ENCODE measurements at places on chromosomes 2 and 18. TPM values are rescaled to one million over a fixed set of nuclear protein-coding genes. Genes with fewer than 3 reads are reported as not detected.

DNA sequence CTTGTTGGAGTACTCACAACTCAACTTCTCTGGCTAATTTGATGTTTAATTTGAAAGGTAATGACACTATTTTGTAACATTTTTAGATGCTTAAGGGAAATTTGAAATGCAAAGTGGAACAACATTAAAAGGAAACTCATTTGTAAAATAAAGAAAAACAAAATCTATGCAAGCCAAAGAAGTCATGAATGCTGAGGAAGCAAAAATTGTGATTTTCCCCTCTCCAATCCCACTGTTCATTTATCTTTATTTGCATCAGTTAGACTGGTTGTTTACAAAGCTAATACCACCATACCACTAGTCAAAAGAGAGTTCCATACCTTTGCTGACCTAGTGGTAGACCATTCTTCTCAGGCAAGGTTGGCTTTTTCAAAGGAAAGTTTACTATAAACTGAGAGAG lies 2.2 kb upstream of the B4GALT6 start:
- DNase-seq, result no peak

GRCh38 chr18:39487932-39488331 lies 1922.3 kb upstream of the CELF4 start:
- DNase-seq, result no peak

The COL6A3 gene
- 0.43 TPM for total RNA-seq

- DNase-seq, result no peak
Measured at GRCh38 chr2:222819722-222820333, 41.0 kb upstream of the ACSL3 start.

The SP110 gene
- 82.3 TPM for total RNA-seq

The FBXO36 gene
- total RNA-seq, result 0.82 TPM

The MOGAT1 gene
- total RNA-seq, result not detected

Data from GM12878 (cell line).